ENCODE measurements at places on chromosomes 11 and 22. TPM values are rescaled to one million over a fixed set of nuclear protein-coding genes. Genes with fewer than 3 reads are reported as not detected.

NCF4 gene
- total RNA-seq = 5.1 TPM

PRSS23 gene
- 51.3 TPM for total RNA-seq

PTH gene
- not detected for total RNA-seq

TNNT3 gene
- 154 TPM for total RNA-seq
